Activated naive CD4-positive, alpha-beta T cell (primary cell): ENCODE measurements at places on chromosomes 5 and 9.

DNA sequence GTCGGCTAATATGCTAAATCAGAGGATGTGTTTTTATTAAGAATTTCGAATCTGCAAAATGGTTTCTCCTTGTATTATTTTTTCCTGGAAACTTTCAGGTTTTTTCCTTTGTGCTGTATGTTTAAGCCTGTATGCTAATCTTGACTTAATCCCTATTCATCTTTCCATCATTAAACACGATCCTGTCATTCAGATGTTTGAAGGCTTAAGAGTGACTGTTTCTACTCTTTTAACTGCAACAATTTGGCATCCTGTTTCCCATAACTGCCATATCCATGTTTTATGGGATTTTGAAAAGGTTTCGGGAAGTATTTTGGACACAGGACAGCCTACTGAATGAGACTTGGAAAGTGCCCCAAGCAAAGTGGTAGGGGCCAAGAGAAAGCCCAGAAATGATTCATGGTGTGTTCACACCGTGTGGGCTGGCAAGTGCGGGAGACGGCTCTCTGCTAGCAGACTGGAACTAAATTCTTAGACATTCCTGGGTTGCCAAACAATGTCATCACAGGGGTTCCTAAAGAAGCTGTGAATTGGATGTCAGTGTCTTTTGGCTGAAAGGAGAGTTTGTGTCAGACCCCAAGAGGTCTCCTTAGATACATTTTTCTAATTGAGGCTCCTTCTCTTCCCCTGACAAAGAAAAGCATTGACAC is 125.4 kb upstream of the ADAMTS16 start:
- DNase-seq, result no peak

DNA sequence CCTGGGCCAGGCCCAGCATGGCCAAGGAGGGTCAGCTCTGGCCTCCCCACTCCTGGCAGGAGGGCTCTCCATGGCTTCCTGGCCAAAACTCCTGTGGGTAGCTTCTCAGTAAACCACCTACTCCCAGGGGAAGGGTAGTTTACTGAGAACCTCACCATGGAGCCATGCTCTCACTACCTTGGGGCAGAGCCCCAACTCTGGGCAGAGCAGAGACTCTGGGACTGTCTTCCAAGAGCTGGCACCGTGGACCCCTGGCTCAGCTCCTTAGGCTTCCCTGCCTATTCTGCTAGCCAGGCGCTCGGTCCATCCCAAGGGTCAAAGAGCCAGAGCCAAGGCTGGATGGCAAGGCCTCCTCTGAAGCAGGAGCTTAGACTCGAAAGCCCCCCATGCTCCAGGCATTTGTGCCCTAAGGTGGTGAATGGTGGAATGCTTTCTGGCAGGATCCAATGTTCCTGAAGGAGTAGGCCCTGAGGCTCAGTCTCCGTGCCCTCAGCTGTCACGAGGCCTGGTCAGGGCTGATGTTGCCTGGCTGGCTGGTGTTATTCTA is 19.6 kb downstream of the TCF7 start:
- DNase-seq, result no peak

DNA sequence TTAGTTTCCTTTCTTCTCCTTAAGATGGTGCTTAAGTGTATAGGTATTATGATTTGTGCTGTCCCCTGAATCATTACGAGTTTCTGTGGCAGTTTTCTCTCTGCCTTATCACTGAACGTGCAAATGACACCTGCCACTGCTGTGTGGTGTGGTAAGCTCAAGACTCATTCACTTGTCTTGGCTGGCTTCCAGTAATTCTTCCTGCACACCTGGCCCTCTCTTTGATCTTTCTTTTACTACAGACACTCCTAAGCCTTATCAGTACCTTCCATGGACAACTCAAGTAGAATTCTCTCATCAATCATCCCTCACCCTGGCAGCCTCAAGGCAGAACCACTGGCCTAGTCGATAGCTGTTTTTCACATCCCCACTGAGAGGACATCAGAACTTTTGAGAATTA is 82.6 kb upstream of the ADAMTS19 start:
- DNase-seq, result no peak

DNA sequence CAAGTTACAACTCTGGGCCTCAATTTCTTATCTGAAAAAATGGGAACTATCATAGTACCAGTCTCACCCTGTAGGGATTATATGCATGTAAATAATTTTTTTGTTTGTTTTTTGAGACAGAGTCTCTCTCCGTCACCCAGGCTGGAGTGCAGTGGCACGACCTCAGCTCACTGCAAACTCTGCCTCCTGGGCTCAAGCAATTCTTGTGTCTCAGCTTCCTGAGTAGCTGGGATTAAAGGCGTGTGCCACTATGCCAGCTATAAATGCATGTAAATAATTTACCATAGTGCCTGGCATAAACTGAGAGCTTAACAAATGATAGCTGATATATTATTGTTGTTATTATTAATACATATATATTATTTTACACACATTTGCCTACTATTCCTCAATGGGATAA is 3.0 kb upstream of the ARHGAP26 start:
- DNase-seq, result no peak

GRCh38 chr5:34034534-34035327 is 8.3 kb downstream of the C1QTNF3 start:
- no peak for DNase-seq

- no peak for DNase-seq
Observed at GRCh38 chr5:129199308-129199707, 104.8 kb downstream of the ISOC1 start.

DNA sequence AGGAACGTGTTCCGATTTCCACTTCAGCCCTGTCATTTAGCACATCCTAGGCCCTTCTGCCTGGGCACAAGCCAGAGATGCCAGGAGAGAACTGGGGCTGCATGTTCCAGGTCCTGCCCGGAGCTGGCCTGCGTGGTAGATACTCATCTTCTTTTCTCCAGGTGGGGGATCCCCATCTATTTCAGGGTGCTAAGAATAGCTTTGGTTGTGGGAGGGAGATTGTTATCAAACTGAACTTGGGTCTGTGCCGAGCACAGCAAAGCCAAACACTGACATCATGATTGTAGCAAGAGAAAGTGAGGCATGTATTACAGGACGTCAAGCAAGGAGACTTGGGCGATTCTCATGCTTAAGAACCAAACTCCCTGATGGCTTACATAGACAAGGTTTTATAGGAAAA is 18.2 kb downstream of the C9orf153 start:
- DNase-seq, result no peak

DNA sequence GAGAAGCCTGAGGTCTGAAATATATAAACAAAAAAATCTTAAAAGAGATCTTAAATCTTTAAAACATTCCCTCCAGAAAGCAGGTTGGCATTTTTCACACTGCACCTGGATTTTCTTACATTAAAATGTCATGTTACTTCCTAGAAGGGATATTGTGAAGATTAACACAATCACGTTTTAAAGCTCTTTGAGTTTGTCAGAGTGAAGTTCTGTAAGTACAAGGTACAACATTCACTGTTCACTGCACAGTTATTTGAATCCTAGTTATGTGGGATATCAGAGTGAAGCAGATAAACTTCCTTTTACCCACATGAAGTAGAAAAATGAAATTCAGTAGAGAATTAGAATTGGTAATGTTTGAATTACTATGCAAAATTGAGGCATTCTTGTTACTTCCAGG is 353.6 kb upstream of the RGMB start:
- DNase-seq, result no peak

DNA sequence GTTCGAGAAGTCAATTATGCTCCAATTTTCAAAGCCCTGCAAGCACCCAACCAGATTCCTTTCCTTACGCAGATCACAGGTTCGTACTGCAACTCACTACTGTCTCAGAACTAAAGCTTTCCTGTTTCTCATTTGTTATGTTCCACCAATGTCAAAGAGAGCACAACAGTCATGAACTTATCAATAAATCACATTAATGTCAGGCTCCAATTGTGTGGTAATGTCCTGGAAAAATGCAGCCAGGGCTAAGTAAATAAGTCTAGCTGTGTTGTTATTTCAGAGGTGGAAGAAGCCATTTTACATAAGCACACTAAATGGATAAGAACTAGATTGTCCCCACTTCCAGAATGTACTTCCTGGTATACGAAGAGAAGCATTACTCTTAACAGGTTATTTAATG is 488.6 kb upstream of the PTGER4 start:
- no peak for DNase-seq

- no peak for DNase-seq
Observed at GRCh38 chr9:92726971-92727715, 37.5 kb downstream of the BICD2 start.
